ENCODE measurements at places on chromosomes 7 and 10. TPM values are rescaled to one million over a fixed set of nuclear protein-coding genes. Genes with fewer than 3 reads are reported as not detected.

SLC39A12 gene
- total RNA-seq = not detected

CNTNAP2 gene
- not detected for total RNA-seq

PPIA gene
- 1,099 TPM for total RNA-seq

TEX36 gene
- not detected for total RNA-seq

CLDN4 gene
- total RNA-seq = 0.43 TPM

ACBD7 gene
- 0.79 TPM for total RNA-seq

SLC16A9 gene
- 0.26 TPM for total RNA-seq

HTR5A gene
- not detected for total RNA-seq

LSM5 gene
- total RNA-seq = 16.1 TPM

Measured in bronchial smooth muscle cell (primary cell).